ENCODE measurements at places on chromosomes 5 and 9.

DNA sequence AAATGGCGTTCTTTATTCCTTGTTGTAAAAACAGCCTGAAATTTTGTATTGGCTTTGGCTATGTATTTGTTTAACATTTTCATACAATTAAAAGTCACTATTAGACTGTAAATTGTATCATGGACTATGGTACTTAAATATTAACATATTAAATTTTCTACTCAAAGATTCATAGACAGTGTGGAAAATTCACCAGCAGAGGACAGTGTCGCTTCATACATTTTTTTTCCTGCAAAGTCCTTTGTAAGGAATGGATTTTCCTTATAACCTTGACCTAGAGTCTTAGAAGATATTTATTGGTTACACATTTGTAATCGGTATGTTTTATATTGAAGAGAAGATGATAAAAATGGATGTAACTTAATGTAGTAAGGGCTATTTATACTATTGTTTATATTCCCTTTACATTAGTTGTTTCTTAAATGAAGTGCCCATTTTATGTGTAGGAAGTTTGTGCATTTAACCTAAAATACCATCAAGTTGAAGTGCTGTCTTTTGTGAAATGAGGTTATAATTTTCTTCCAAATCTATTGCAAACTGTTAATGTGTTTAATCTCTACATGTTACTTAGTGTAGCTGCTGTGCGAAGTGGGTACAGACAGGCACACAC is 150.1 kb downstream of the KDM4C start:
- DNase-seq: peak; percentile 31

DNA sequence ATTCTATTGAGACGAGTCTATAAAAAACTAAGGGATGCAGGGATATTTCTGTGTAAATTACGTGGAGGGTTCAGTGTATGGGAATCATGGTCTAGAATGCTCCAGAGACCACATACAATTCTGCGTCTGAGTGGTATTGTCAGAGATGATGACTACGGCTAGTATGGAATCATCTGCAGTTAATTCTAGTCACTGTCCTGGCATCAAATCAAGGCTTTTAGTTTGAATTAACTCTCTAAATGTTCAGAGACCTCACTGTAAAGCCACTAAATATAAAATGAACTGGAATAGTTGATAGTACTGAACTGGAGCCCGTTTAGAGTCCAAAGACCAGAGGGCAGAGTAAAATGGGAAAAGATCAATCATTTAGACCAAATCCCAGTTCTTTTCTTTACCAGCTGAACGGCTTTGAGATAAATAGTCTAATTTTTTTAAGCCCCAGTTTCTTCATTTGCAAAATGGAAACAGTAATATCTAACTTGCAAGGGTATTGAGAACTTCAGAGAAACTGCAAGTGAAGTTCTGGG is 599.8 kb downstream of the EBF1 start:
- no peak for DNase-seq

DNA sequence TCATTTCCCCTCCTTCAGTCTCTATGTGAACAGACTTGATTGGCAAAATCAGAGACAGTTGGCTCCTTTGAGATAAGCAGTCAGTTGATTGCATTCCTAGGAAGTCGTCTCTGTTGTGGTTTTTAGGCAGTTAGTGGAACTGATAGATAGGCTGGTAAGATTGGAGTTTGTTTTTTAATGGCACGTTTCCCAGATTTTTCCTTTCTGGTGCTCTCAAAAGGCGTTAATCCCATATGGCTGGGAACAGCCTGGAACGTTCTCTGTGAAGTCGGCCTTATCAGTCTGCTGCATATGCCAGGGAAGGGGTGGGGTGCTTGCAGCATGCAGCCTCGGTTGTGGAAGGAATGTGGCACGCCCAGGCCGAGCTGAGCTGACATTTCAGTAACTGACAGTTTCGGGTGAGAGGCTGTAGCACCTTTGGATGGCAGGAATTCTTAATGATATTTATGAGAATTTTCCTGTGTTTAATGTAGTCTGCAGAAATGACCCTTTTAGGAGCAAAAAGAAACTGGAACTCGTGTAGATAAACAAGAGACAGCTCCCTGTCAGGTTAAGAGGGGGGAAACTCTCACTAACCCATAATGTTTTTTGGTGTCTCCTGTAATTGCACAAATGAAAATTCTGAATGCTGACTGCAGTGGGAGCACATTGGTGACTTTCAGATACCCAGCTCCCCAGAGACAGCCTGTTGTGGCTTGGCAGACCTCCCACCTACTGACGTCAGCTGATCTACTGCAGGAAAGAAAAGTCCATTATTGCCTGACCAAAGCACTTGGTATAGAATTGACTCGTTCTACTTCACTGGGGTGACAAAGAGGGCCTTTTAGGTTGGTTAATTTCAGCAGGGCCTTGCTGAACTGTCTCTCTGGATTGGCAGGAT is 6.3 kb downstream of the SPTAN1 start:
- DNase-seq: peak; percentile 84

DNA sequence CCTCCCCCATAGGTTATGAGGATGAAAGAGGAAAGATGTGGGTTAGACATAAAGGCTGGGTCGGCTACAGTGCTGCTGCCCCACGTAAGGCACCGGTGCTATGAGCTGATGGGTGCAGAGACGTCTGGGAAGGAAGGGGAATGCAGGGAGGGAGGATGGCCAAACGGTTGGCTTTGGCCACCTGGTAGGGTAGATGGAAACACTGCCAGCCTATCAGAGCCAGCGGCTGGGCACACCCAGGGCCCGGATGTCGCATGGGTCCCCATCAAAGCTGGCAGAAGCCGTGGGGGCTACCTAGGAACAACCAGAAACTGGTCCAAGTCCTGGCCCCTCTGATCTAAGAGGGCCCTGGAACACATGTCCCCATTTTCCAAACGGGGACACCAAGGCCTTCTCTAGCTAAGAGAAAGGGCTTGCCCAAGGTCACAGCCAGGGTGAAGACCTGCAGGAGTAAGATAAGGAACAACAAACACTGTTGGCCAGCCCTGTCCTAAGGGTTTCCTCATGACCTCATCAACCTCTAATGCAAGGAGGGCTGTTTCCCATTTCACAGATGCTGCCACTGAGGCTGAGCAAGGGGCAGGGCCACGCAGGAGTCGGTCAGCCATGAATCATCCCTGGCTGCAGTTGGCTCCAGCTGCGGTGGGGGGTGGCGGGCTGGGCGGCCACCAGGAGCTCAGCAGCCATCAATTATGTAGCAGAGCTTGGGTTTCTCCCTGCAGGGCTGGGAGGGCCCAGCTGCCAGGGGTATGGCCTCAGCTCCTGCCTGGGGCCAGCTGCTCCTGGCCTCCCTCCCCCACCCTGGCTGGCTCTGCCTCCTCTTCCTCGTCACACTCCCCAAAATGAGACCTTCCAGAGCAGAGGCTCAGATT is 4.9 kb downstream of the SH3GLB2 start:
- DNase-seq: no peak

DNA sequence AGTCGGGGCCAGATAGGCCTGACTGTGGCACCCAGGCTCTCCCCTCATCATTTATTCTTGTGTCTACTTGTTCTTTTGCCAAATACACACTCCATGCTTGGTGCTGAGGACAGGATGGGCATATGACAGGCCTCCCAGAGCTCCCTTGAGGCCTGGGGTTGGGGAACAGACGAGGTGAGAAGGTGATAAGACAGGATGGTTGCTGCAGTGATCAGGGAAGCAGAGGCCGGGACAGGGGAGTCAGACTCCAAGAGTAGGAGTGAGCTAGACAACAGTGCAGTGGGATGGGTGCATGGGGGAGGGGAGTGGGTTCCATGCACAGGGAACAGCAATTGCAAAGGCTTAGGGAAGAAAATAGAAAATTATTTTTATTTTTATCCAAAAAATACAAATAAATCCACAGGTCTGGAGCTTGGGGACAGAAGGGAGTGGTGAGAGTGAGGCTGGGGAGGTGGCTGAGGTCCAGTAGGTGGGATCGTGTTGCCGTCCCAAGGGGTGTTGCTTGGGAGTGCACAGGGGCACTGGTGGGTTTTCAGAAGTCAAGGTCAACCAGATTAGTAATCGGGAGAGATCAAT is 3.4 kb upstream of the AMBP start:
- DNase-seq: peak; percentile 38

DNA sequence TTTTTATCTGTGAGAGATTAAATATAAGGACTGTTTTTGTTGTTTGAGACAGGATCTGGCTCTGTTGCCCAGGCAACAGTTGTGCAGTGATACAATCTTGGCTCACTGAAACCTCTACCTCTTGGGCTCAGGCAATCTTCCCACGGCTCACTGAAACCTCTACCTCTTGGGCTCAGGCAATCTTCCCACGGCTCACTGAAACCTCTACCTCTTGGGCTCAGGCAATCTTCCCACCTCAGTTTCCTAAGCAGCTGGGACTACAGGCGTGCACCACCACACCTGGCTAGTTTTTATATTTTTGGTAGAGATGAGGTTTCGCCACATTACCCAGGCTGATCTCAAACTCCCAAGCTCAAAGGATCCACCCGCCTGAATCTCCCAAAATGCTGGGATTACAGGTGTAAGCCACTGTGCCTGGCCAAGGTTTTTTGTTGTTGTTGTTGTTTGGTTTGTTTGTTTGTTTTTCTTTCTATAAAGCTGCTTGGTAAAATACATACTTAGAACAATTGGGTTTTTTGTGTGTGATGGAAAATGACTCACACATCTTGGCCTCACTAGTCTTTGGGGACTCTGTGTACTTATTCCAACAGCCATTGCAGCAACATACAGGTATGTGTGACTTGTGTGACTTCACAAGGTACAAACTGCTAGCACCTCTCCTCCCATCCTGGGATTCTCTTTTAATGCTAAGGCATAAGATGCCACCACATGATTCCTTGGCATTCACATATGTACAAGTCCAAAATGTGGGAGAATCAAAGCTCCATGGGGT is 36.5 kb upstream of the RASA1 start:
- no peak for DNase-seq

- DNase-seq: no peak
These were observed 380.1 kb downstream of the IRX2 start for GRCh38 chr5:2371419-2371710.

- DNase-seq: no peak
These were observed 171.0 kb downstream of the DAB2IP start for GRCh38 chr9:121822093-121823085.

GRCh38 chr9:123225374-123225813 is 43.0 kb downstream of the STRBP start:
- peak; percentile 46 for DNase-seq

DNA sequence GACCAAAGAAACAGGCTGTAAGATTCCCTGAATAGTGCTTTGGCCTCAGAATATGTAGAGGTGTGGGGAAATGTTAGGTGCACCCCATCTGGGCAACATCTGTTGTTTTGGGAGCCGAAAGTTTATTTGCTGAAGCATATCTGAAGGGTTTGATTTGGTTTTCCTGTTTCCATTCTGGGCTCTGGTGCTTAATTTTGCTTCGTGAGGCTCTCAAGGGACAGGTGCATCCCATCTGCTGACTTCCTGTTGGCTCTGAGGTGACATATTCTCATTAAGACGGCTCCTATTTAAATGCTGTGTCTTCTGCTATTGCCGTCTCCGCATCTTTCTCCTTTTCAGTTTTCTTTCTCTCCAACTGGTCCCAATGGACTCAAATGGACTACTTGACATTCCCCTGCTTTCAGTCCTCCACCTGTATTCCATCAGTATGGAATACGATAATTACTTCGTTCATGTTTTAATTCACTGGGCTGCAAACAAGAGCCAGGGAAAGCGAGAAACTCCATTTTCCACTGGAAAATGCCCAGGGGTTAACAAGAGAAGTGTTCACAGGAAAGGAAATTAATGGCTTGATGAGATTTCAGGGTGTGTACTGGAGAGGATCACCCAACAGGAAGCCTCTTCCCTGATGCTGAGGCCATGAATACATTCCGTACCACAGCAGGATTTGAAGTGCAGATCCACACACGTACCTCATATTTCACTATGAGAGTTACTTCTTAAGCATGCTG is 104.0 kb downstream of the MTX3 start:
- DNase-seq: no peak

DNA sequence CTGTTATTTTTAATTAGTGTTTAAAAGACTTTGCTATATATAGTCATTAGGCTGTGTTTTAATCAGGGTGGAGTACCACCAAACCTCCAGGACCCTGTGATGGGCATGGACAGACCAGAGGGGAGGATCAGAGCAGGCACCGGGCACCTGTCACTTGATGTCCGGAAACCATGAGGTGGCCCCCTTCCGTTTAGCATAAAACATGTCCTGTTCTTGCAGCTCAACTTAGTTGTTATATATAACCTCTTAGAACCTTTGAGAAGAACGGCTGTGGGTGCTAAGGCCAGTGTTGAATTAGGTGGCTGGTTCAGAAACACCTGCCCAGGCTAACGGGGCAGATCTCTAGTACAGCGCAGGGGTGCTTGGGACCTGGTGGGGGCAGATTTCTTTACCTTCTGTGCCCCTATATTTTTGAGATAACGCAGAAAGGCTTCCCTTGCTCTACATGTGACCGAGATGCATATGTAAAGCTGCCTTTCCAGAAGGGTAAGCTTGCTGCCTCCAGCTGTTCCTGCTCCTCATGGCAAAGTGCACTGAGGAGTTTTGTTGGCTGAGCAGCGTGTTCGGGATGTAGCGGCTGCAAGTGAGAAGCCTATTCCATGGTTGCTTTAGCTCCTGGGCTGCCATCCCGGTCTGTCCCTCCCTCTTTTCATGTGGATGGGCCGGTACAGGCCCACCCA is 255.5 kb downstream of the FANCC start:
- DNase-seq: no peak

DNA sequence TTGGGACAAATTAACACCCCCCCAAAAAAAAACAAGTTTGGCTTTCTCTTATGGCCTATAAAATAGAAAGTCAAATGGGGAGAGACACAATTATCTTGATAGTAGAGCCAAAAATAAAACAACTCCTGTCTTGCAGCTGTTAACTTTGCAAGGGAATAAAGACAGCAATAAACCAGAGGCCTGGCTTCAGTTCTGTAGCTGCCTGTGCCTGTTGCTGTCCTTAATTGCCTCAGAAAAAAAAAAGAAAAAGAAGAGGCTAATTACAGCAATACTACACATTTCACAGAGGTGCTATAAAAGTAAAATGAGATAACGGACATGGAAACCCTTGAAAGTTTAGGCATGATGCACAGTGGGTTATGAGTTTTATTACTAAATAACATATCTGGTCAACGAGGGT is 170.7 kb upstream of the IRX1 start:
- no peak for DNase-seq

DNA sequence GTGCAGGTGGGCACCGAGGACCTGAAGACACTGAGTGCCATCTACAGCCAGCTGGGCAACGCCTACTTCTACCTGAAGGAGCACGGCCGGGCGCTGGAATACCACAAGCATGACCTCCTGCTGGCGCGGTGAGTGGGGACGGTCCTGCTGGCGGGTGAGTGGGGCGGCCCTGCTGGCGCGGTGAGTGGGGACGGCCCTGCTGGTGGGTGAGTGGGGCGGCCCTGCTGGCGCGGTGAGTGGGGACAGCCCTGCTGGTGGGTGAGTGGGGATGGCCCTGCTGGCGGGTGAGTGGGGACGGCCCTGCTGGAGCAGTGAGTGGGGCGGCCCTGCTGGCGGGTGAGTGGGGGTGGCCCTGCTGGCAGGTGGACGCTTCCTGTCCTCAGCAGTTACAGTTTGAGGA is 7.2 kb downstream of the GPSM1 start:
- no peak for DNase-seq

- DNase-seq: no peak
These were observed 2.8 kb upstream of the TEX10 start for GRCh38 chr9:100355561-100355960.

All from Caco-2 (cell line).